T-helper 22 cell (primary cell): ENCODE measurements at places on chromosomes 3 and 15.

GRCh38 chr3:32197991-32198390 lies 40.5 kb upstream of the CMTM8 start:
- DNase-seq, result no peak

- no peak for DNase-seq
These were observed 782 bp upstream of the IREB2 start for GRCh38 chr15:78437107-78437761.

- no peak for DNase-seq
These were observed 83.6 kb downstream of the SMAD6 start for GRCh38 chr15:66785637-66786036.

- DNase-seq, result peak; percentile 28
These were observed 32.2 kb upstream of the BCL6 start for GRCh38 chr3:187777331-187777941.

DNA sequence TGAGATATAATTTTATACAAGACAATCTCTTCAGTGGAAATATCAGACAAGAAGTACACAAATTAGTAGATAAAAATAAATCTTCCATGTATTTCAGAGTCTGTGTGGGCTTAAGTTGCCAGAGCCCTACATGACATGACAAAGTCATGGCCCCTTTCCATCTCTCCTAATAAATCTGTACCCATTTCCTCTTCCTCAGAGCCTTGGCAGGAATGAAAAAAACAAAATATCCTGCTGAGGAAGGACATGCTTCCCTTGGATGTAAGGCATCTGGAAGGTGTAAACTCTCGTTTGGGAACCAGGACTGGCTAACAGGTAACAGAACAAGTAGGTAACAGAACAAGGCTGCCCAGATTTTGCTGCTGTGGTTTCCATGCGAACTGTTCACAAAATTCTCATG lies 148.1 kb downstream of the SNRK start:
- no peak for DNase-seq
